ENCODE measurements at places on chromosomes 4 and X. TPM values are rescaled to one million over a fixed set of nuclear protein-coding genes. Genes with fewer than 3 reads are reported as not detected.

CCDC158 gene
- polyA plus RNA-seq: 0.07 TPM

PI4K2B gene
- 2.5 TPM for polyA plus RNA-seq

TMEM154 gene
- 0.16 TPM for polyA plus RNA-seq

GUCY1A1 gene
- polyA plus RNA-seq: 9.9 TPM

UGT2B11 gene
- not detected for polyA plus RNA-seq

MAGEA12 gene
- not detected for polyA plus RNA-seq

GLA gene
- 20.7 TPM for polyA plus RNA-seq

RASGEF1B gene
- polyA plus RNA-seq: 4.3 TPM

Measured in right cardiac atrium (tissue), 5 donors.